Stomach (tissue), 19 donors: ENCODE measurements at places on chromosomes 2 and 18.

DNA sequence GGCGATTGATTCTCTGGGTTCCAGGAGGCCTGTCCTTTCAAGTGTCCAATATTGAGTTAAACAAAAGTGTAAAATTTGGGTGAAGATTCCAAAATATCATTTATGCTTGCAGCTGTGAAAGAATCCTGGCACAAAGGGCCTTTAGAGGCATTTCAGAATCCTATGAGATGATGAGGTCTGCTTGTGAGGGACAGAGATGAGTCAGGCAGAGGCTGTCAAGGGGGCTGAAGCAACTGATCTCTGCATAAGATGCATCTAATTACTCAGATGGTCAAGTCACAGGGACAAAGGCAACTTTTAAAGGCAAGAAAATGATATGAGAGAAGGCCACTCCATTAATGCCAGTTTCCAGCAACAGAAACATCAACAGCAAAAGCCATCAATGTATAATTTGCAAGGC is 78.8 kb downstream of the FHOD3 start:
- DNase-seq: no peak

GRCh38 chr2:204673877-204674276 is 128.6 kb downstream of the PARD3B start:
- DNase-seq: no peak

DNA sequence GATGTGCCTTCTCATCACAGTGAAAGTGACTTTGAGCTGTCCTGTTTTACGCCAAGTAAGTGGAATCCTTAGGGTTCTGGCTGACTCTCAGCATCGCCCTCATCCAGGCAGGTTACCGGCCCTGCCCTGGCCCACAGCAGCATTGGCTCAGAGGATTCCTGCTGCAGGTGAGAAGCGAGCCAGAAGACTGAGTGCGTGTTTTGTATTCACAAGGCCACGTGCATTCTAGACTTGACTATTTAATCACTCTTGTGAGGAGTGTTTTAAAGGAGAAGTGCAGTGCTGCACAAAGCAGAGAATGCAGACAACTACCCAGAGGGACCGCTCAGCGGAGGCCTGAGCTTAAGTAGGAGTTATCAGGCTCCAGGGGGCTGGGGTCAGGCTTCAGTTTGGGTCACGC is 48.3 kb downstream of the LAMA3 start:
- DNase-seq: no peak

- DNase-seq: no peak
Observed at GRCh38 chr2:207304761-207305160, 139.0 kb upstream of the KLF7 start.

GRCh38 chr18:44726059-44726421 is 45.4 kb downstream of the SETBP1 start:
- no peak for DNase-seq

GRCh38 chr2:20496076-20496872 is 49.4 kb downstream of the RHOB start:
- DNase-seq: no peak

DNA sequence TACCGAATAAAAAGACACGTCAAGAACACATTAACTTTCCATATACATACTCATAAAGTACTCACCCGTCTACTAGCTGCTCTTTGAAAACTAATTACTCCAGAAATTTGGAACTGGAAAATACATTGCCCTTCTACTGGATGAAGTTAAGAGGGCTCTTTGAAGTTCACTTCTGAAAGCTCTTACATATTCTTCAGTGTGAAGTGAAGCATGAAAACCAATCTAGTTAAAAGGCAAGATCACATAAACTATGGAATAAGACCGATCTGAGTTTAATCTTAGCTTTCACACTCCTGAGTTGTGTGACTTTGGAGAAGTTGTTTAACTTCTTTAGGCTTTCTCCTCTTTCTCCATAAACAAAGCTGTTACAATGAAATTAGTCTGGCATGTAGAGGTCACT is 38.5 kb downstream of the REV1 start:
- DNase-seq: no peak

GRCh38 chr18:9097349-9097748 is 5.2 kb upstream of the NDUFV2 start:
- no peak for DNase-seq

GRCh38 chr2:42653039-42653438 is 84.6 kb downstream of the MTA3 start:
- DNase-seq: no peak

GRCh38 chr2:58427572-58428095 is 186.5 kb upstream of the FANCL start:
- peak; percentile 28 for DNase-seq

DNA sequence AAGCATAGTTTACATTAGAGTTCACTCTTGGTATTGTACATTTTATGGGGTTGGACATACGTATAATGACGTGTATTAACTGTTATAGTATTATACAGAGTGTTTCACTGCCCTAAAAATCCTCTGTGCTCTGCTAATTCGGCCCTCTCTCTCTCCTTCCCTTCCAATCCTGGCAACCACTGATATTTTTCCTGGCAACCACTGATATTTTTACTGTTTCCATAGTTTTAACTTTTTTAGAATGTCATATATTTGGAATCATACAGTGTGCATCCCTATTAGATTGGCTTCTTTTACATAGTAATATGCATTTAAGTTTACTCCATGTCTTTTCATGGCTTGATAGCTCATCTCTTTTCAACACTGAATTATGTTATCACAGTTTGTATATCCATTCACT is 526.7 kb downstream of the RIT2 start:
- peak; percentile 38 for DNase-seq

- no peak for DNase-seq
Observed at GRCh38 chr2:11009891-11010290, 98.2 kb downstream of the KCNF1 start.

DNA sequence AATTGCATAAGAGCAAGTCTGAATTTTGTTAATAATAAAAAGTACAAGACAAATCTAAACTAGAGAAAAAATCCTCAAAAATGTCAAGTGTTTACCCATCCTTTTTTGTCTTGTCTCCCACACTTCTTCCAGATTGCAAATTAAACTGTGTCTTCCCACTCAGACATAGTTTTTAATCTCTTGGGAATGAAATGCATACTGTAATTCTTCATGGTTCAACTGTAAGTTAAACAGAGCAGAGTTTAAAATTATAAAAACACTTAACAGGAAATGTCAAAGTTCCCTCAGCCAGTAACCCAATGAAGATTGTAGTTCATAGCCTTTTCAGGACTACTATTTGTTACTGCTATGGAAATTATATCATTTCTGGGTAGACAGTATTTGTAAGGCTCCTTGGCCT is 171.8 kb downstream of the UBE2E3 start:
- DNase-seq: no peak

DNA sequence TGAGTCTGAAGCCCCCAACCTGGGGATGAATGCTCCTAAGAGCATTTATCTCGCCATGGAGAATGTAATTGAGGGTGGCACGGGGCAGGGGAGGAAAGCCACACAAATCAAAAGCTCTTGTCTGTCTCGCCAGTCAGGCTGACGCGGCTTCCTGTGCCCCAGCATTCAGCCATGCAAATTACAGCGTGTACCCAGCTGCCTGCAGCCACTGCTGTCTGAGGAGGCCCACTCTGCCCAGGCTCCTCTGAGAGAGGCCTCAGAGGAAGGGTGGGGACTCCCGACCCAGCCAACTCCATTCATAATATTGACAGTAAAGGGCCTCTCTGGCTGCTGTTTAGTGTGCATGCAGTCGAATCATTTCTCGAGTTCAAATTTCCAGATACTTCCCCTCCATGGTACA is 22.0 kb downstream of the SMAD7 start:
- peak; percentile 75 for DNase-seq

- DNase-seq: no peak
Observed at GRCh38 chr2:68110102-68110501, 47.3 kb upstream of the C1D start.

GRCh38 chr2:70920367-70920715 is 15.4 kb upstream of the ATP6V1B1 start:
- DNase-seq: no peak

- DNase-seq: no peak
Observed at GRCh38 chr18:78972385-78972918, 7.2 kb upstream of the SALL3 start.

DNA sequence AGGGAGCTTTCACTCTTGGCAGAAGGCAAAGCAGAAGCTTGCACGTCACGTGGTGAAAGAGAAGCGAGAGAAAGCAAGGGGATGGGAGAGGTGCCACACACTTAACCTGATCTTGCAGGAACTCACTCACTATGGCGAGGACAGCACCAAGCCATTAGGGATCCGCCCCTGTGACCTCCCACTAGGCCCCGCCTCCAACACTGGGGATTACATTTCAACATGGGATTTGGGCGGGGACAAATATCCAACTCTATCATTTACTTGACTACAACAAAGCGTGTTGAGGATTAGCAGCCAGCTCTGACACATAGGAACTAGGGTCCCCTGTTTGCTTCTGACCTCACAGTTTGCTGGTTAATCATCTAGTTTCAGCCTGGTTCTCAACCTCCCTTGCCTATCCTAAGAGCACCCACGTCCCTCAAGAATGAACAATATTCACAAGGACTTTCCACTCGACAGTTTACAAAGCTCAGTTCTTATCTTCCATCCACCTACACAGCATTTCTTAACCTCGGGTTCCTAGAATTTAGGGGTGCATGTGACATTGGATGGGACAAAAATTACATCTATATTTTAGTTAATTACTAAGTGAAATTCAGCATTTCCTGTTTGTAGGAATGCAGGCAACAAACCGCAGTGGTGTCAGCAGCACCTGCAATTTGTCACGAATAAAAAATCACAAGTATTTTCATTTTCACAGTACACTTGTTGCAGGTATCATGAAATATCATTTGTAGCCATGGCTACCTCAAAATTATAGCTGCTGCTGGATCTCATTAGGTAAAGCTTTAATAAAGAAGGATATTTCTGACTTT is 36.0 kb downstream of the LBH start:
- no peak for DNase-seq

DNA sequence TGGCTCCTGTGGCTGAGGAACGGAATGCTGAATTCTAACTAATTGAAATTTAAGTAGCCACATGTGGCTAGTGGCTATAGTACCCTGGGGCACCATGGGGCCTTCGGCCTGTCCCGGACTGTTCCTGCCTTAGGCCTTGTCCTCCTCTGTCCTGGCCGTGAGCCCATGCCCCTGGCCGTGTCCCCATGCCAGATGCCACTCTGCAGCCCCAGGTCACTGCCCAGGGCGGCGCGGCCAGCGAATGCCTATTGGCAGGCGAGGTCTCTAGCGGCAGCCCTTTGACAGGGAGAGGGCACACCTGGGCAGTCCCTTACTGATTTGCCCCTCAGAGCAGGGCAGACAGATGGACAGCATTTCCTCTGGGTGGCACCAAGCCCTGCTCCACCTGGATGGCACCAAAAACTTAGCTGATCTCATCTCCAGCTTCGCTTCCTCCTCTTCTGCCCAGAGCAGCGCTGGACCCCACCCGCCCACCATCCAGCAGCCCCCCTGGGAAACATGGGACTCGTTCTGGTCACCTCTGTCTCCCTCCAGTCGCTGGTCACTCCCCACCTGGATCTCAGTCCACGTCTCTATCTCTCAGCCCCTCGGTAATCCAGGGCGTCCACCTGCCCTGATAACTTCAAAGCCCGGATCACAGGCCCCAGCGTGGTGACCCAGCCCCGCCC is 1.1 kb upstream of the DGKD start:
- DNase-seq: no peak

- DNase-seq: no peak
Observed at GRCh38 chr2:3664925-3665324, 6.9 kb downstream of the ALLC start.

DNA sequence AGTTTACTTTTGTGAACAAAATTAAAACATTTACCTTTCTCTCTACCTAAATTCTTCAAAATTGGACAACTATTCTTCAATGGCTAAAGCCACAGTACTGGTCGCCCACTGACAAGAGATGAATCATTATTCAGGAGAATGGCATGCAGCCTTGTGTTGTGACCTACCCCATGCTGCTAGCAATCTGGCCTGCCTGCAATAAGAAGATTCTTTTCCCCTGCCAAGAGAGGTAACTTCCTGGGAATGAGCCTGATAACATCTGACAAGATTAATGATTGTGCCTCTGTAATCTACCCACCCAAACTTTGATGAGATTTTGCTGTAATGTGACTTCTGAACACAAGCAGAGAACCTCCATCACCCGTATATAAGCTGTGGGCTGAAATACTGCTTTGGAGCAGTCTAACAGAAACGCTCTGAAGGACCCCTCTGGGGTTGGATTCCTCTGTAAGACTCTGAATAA is 47.0 kb upstream of the ST3GAL5 start:
- no peak for DNase-seq

DNA sequence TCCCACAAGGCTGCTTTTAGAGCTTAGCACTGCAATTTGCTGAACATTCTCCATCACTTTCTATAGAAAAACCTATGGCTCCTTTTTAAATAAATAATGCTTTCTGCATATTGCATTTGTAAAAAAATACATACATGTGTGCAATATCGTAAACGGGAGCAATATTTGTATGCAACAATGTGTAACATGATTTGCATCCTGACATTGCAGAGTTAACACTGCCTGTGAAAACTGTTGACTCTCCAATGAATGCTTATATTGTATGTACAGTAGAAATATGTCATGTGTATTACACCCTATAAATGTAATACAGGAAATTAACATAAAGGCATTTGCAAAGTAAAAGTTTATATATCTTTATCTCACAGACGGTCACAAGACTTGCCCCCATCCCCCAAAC is 135.0 kb upstream of the PIEZO2 start:
- DNase-seq: no peak

DNA sequence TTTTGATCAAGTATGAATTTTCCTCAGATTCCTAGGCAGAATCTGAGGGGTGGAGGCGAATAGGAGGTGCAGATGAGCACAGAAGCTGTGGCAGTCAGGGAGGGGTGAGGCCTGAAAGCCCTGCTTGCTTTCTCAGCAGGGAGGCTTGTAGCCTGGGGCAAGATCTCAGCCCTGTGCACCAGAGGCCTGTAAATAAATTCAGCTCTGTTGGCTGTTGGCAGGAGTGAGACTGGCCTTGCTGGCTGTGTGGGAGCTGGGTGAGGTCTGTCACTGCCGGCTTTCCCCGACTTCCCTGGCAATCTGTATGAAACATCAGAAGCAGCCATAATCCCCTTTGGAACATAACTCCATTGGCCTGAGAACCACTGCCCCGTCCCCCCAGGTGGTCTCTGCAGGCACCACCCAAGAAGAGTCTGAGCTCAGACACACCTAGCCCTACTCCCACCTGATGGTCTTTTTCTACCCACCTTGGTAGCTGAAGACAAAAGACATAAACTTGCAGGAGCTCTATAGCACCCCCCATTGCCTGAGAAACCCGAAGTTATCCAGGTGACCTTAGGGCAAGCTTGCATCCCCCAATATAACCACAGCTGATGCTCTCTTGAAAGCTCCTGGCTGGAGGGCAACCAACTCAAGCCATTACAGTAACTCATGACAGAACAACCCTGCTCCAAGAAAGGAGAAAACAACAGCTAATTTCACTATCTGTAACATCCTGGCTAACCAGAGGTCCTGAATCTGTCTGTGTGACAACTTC is 32.3 kb downstream of the EVA1A start:
- no peak for DNase-seq
